T-helper 9 cell (primary cell): ENCODE measurements at places on chromosomes 13 and 19.

GRCh38 chr19:2719920-2720776 is 1.0 kb downstream of the DIRAS1 start:
- no peak for DNase-seq

GRCh38 chr19:17306285-17306714 is 628 bp downstream of the MRPL34 start:
- no peak for DNase-seq

GRCh38 chr13:102875256-102875655 is 29.4 kb downstream of the ERCC5 start:
- DNase-seq: no peak

DNA sequence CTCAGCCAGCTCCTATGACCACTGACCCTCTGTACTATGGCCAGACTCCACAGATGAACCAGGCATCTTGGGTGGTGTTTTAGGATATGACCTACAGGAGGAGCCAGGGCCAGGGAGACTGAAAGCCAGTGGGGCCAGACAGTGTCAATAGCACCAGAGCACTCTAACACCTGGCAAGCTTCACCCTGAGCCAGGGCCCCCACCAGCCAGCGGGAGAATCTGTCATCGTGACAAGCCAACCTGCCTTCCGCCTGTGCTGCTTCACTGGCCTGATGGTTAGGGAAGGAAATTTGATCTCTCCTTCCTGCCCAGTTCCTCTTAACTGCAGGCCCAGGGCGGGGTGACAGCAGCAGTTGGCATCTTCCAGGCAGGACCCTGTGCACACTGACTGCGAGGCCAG is 222.4 kb downstream of the UQCRFS1 start:
- DNase-seq: no peak

DNA sequence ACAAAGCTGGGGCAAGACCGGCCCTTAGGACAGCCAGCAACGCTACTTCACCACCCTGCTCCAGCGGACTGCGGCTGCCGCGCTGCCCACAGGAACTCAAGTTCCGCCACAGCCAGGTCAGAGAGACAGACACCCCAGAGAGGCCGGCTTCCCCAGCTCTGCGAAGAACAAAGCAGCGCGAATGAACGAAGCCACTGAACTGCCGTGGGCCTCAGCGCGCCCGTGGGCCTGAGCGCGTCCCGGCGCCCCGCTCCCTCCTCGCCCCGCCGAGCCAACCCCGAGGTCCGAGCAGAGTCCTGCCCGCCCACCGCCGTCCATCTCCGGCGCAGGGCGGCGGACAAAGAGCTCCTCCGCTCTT is 158.4 kb downstream of the RNF17 start:
- no peak for DNase-seq

- DNase-seq: no peak
Measured at GRCh38 chr19:6198896-6199239, 63.4 kb downstream of the ACSBG2 start.

- DNase-seq: peak; percentile 21
Measured at GRCh38 chr19:17775245-17775927, 19.6 kb upstream of the B3GNT3 start.

DNA sequence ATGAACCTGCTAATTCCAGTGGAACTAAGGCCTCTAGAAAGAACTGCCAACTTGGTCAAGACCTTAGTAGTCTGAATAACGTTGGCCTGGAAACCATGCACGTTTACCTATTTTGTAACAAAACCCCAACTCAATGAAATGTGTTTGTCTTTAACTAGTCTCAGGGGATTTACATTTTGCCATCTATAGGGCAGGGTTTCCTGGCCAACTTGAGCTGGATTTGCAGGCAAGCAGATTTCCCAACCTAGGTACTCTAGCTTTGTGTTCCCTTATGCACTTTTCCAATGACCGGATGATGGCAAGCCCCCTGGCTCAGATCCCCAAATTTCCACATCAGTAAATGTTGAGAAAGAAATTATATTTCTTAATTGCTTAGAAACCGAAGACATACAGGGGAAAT is 114.5 kb downstream of the IRS2 start:
- DNase-seq: no peak

DNA sequence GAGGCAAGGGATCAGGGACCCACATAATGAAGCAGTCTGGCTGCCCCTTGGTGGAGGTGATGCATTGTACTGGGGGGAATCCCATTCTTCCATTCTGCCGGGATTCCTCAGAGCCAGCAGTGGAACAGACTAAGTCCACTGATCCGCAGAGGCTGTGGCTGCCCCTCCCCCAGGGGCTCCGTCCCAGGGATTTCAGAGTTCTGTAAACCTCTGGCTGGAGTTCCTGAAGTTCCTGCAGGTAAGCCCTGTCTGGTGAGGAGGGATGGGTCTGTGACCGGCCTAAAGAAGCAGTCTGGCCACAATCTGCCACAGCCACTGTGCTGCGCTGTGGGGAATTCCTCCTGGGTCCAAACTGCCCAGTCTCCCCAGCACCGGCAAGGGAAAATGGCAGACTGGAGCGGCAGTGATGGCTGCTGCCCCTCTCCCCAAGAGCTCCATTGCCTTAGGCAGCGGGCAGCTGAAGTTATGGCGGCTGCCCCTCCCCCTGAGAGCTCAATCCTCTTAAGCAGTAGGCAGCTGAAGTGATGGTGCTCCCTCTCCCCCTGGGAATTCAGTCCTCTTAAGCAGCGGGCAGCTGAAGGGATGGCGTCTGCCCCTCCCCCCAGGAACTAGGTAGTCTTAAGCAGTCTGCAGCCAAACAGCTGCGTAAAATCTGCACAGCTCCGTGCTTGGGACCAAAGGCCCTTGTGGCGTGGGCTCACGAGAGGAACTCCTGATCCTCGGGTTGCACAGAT is 155.7 kb downstream of the PCDH17 start:
- no peak for DNase-seq

DNA sequence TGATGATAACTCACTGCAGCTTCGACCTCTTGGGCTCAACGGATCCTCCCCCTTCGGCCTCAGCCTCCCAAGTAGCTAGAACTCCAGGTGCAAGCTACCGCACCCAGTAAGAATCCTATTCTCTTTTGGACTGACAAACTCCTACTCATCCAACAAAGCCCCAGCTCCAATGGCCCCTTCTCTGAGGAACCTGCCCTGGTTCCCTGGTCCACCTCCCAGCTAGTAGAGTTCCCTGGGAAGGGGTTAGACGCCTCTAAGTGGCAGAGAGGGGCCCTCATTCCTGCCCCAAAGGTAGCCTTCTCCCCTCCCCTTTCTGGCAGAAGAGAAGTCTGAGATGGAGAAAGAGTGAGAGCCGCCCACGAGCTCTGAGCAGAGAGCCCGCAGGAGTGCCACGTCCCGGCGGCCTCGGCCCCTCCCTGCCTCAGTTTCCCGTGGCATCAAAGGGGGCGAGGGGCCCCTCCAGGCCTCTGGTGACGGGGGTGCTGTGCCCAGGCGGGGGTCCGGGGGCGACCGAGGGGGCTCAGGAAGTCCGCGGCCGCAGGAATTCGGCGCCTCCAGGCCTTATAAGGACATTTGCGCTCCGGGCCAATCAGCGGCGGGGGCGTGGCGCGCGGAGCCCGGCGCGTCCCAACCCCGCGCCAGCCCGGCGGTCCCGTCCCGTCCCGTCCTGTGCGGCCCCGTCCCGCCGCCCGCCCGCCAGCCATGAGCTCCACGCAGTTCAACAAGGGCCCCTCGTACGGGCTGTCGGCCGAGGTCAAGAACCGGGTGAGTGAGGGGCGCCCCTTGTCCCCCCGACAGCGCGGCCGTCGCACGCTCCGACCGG is at the start of gene CNN2:
CNN2 (plus strand) TSS at position 649 of the 823 bp plus-strand sequence; CDS start at position 703, 54 bp downstream.
- DNase-seq: peak; percentile 55

DNA sequence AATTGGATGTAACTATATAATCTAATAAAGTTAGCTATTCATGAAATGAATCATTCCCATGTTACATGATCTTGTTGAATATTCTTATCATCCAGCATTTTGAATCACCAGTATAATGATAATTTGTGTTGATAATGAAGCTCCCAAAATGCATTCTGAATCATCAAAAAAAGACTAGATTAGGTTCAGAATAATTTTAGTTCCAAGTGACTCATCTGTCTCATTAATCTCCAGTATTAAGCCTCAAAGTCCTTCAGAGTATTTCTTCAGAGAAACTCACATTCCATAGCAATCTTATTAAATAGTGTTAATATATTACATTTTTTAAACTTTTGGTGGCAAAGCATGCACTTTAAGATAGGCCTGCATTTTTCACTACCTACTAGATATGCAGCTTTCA is 207.5 kb downstream of the SLITRK5 start:
- DNase-seq: no peak

DNA sequence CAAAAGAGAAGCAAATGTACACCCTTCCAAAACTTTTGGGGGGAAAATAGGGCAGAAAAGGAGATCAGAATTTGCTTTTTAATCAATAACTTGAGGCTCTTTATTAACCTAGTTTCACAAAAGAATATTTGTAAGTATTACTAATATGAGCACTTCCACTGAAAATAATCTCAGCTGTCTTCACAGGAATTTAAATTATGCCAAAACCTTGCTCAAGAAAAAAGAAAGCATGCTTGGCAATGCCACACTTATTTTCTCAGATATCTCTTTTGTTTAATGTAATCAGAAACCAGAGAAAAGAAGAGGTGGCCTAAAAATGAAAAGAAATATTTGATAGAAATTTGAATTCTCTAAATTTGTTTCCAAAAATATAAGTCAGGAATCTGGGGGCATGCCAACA is 234.9 kb upstream of the GPC6 start:
- DNase-seq: no peak

GRCh38 chr19:43564800-43565199 is 10.5 kb downstream of the XRCC1 start:
- no peak for DNase-seq

DNA sequence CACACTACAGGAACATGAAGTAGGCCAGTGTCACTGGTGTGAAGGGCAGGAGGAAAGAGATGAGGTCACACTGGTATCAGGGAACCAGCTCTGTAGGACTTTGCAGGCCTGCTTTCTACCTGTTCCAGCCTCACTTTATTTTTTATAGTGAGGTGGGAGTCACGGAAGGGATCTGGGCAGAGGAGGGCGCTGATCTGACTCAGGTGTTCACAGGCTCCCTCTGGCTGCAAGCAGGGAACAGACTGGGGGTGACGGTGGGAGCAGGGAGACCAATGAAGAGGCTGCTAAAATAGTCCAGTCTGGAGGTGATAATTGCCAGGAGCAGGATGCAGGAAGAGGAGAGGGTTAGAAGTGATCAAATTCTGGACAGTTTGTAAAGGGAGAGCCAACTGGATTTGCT is 2.8 kb downstream of the THAP8 start:
- no peak for DNase-seq

DNA sequence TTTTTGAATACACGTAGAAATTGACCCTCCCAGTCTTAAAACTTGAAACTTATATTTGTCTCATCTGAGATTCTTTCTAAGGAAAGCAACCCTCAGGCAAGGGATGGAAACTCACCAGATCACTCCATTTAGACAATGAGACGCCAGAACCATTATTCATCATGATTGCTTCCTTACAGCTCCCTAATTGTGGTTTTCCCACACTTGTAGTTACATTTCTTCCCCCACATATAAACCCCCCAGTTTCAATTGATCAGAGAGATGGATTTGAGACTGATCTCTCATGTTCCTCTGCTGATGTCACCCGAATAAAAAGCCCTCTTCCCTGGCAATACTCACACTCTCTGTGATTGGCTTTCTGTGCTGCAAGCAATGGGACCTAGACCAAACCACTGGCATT is 197.9 kb upstream of the STARD13 start:
- no peak for DNase-seq

DNA sequence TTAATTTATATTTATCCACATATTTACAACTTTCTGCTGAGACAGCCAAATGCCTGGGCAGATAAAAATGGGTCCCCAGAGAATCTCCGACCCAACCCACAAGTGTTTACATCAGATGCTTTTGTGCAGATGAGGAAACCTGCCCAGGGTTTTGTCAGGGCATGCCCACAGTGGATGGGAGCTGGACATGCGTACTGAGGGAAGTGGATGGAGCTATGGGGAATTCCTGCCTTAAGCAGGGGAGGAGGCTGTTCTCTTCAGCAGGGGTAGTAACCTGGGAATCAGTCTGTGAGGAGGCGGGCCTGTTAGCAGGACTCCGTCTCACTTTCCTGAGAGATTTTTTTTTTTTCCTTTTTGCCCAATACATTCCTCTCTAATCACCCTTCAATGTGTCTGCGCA is 122.9 kb downstream of the RFC3 start:
- no peak for DNase-seq

GRCh38 chr13:113584870-113585671 is 518 bp downstream of the TFDP1 start:
- no peak for DNase-seq

DNA sequence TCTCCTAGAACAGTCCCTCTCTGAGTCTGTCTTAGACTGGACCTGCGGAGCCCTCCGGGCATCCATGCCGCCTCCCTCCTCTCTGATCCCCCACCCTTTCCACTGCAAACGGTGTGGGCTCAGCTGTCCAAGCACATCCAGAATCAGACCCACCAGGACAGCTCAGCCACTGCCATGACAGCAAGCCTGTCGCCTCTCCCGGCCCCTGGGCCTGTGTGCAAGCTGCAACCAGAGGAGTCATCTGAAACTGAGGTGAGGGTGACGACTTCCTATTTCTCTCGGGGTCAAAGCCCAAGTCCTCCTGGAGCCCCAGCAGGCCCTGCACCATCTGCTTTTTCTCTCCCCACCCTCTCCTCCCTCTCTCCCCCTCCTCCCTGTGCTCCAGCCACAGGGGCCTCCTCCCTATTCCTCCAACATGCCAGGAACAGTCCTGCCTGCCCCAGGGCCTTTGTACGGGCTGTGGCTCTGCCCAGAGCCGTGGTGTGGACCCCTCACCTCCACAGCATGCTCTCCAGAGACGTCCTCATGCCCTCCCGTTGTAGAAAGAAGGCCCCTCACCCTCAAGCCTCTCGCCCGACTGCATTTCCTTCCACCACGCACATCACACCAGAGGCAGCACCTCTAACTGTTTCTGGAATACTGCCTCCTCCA is 23.5 kb upstream of the MYDGF start:
- no peak for DNase-seq

- no peak for DNase-seq
Measured at GRCh38 chr13:90627813-90628212, 719.7 kb upstream of the MIR17HG start.

GRCh38 chr19:1047696-1048147 is 7.8 kb downstream of the ABCA7 start:
- DNase-seq: no peak

GRCh38 chr13:101944521-101944920 is 457.3 kb downstream of the FGF14 start:
- DNase-seq: no peak

DNA sequence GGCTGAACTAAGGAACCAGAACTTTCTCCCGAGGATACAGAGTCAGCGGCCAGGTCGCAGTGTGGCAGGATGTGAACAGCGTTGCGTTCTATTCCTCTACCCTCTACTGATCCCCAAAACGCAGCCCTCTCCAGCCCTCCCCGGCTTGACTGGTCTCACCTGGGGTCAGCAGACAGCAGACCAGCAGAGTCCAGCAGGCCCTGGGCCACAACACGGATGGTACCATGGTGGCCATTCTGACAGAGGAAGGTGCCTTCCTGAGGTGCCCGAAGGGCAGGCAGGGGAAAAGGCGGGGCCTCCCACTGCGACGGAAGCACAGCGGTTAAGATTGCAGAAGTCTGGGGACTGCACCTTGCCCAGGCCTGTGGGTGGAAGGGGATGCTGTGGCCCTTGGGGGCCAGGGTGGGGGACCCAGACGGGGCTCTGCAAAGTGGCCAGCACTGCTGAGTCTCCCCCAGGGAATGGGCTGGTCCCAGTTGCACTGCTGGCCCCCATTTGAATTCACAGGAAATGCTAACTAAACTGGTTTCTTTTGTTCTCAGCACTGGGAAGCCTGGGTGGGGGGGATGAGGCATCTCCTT is at the start of gene ICAM3:
ICAM3 (minus strand) TSS at position 245 of the 581 bp plus-strand sequence; CDS start at position 235, 10 bp downstream.
- peak; percentile 34 for DNase-seq
